ENCODE measurements at places on chromosomes 12 and 14.

GRCh38 chr12:6452944-6453630, 1.2 kb downstream of the TAPBPL start:
- DNase-seq, result no peak

DNA sequence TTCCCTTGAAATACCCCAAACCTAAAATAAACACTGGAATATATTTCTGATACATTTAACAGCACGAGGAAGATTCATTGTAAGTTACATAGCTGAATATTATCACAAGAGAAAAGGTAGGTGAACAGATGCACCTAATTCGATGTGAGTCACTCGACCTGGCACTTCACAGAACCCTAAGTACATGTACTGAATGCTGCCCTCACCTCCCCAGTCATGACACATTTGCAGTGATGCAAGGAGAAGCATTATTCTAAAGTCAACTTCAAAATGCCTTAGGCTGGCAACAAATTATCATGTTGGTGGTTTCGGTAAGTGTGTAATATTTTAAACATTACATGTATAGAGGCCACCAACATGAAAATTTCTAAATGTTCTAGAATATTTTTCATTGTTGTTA, 35.2 kb upstream of the TMTC2 start:
- DNase-seq, result no peak

- no peak for DNase-seq
Observed at GRCh38 chr14:45114327-45114726, 20.0 kb downstream of the FKBP3 start.

- no peak for DNase-seq
Observed at GRCh38 chr12:59820594-59821011, 224.8 kb downstream of the SLC16A7 start.

- no peak for DNase-seq
Observed at GRCh38 chr12:129202109-129202814, 349.0 kb downstream of the GLT1D1 start.

- DNase-seq, result no peak
Observed at GRCh38 chr14:100085462-100085861, 20.2 kb downstream of the EVL start.

GRCh38 chr12:13425766-13426165, 229.2 kb downstream of the EMP1 start:
- no peak for DNase-seq

DNA sequence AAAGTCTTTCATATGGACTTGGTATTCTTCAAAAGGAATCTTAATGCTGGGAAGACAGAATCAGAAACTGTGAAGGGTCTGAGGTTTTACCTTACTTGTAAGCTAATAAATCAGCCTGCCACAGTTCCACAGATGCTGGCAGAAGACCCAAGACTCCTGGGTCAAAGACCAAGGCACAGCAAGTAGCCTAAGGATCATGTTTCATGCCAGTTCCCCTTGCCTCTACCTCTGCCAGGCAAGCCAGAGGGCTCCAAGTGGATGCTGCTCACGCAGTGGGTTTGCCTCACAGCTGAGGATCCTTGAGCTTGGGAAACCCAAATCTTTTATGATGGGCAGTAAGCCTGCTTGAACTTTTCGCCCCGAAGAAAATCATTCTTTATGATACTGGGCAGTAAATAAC, 15.2 kb upstream of the RXYLT1 start:
- no peak for DNase-seq
